Activated CD8-positive, alpha-beta memory T cell treated with anti-CD3 and anti-CD28 coated beads, Interleukin-2, amount 10 ng/mL, durations not matched to agents 7 days and 5 days (primary cell): ENCODE measurements at places on chromosomes 3 and 15. TPM values are rescaled to one million over a fixed set of nuclear protein-coding genes. Genes with fewer than 3 reads are reported as not detected.

- no peaks in the 10 kb centered on the region for H3K27me3 ChIP-seq
- H3K27ac ChIP-seq, result no peak overlapping the region
- no peak overlapping the region for H3K4me3 ChIP-seq
- DNase-seq, result no peak
Observed at GRCh38 chr15:100614336-100614735, 11.9 kb downstream of the ASB7 start.

Gene CADM2
- total RNA-seq, result 0.58 TPM

DNA sequence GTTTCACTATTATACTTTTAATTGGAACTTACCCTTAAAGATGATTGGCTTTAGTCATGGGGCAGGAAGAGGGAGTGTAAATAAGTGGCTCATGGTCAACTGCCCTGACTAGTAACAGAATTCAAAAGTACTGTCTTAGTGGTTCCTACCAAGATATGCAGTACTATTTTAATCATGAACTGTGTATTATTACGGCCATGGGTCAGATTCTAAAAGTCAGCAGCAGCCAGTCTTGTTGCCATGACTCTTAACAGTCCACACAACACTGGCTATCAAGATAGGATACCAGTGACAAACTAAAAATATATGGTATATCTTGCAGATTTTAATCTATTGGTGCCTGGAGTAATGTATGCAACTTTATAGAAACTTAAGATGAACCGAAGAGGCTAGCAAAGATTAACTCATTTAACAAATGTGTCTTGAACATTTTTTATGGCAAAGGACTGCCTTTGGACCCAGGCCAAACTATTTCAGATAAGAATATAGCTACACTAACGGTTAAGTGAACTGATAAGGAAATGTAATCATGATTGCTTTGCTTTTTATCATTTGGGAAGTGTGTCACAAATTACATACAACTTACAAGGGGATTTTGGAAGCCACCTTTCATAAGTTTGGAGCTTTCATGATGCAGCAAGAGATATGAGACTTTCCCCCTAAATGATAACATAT, 163.7 kb downstream of the TCF12 start:
- H3K27ac ChIP-seq, result no peak overlapping the region
- H3K36me3 ChIP-seq, result peaks cover 2% of the 10 kb centered on the region
- DNase-seq, result no peak

Gene FES
- total RNA-seq, result 55.7 TPM

Gene RETNLB
- not detected for total RNA-seq
